B cell (primary cell): ENCODE measurements at places on chromosomes 11 and 22.
A peak's percentile ranks its signal among the peaks of the same experiment; 100 is the strongest.

DNA sequence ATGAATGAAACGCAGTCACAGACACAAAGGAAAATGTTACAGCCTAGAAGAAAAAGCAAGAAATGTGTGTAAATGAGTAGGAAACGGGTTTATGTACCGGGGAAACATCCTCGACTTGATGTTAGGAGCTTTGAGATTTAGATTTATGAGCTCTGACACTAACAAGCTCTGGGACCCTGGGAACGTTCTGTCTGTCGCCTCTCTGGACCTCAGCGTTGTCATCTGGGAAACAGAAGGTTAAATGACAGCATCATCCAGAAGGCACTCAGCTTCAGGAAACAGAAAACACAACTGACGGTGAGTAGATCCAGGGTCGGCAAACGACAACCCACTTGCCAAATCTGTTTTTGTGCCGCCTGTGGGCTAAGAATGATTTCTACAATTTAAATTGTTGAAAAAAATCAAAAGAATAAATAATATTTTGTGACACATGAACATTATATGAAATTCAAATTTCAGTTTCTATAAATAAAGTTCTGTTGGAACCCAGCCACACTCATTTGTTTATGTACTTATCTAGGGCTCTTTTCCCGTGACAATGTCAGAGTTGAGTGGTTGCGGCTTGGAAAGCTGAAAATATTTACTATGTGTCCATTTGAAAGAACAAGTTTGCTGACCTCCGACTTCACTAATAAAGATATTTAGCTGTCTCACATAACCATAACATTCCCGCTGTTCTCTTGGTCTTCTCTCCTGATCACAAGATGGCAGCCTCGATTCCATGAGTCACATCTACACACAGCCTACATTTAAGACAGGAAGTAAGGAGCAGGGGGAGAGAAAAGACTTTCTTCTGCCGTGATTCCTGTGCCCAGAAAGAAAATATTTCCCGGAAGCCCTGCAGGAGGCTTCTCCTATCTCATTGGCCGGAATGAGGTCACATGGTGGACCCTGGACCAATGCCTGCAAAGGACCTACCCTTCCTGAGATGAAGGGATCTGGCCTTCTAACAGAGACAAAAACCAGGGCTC, 47.1 kb upstream of the SYT13 start:
- no peak for DNase-seq

- DNase-seq = no peak
These were observed 27.0 kb downstream of the NCAPD3 start for GRCh38 chr11:134196756-134197155.

- DNase-seq = no peak
These were observed 76.0 kb upstream of the SORL1 start for GRCh38 chr11:121376130-121376529.

GRCh38 chr11:31809857-31810778, 1.0 kb downstream of the PAX6 start:
- peak; percentile 42 for DNase-seq
